ENCODE measurements at places on chromosomes 5 and 9.

DNA sequence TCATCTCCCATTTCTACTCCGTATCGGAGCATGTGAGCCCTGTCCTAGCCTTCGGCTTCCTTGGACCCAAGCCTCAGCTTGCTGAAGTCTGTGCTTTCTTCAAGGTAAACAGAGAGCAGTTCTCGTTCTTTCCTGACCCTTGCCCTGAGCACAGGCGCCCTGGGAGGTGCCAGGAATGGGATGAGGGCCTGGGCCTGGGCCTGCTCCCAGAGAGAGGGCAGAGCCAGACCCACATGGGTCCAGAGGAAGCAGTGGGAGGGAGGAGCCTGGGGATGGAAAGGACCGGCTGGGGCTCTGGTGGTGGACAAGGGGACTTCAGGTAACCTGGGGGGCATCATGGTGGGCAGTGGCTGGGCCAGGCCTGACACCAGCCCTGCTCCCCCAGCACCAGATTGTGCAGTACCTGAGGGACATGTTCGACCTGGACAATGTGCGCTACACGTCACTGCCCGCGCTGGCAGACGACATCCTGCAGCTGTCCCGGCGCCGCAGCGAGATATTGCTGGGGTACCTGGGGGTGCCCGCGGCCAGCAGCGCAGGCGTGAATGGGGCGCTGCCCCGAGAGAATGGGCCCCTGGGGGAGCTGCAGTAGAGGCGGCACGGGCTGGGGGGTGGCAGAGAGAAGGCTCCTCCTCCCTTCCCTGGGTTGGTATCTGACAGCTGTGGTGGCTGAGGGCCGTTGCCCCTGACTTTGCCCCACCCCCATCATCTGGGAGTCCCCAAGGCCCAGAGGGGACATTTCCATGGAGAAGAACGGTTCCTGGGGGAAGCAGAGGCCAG lies 10.9 kb upstream of the DOLPP1 start:
- no peak for DNase-seq

GRCh38 chr9:105475302-105475701 lies 27.5 kb downstream of the FSD1L start:
- peak; percentile 7 for DNase-seq

GRCh38 chr9:109856785-109857184 lies 76.8 kb downstream of the PALM2AKAP2 start:
- DNase-seq = peak; percentile 47

DNA sequence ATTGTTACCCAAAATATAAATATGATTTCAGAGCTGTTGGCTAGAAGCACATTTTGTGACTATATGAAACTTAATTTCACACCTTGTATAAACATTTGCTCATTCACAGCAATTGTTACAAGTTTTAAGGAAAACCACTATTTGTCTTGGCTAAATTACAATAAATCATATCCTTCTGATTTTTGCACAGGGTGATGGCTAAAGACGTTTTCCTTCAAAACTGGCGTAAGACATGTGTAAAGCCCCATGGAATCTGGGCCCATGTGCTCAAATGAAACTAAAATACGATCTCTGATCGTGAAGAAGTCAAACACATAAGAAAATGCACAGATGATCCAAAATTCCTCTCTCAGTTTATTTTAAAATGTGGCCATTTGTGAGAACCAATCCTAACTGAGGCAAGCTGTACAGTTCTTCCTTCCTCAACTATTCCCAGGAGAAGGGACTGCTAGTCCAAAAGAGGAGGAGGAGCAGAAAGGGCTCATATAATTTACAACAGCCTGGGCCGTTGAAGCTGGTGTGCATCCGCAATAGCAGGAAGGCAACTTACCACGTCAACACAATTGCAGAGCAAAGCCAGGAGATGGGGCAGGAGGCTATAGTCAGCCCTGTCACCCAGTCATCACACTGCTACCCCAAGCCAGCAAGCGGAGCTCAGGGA lies 98.4 kb downstream of the MED27 start:
- no peak for DNase-seq

- no peak for DNase-seq
Observed at GRCh38 chr9:124511891-124512805, 4.9 kb upstream of the NR5A1 start.

GRCh38 chr9:137305060-137305797 lies 3.2 kb upstream of the NRARP start:
- peak; percentile 79 for DNase-seq

- no peak for DNase-seq
Observed at GRCh38 chr5:170470275-170470674, 33.5 kb upstream of the KCNIP1 start.

DNA sequence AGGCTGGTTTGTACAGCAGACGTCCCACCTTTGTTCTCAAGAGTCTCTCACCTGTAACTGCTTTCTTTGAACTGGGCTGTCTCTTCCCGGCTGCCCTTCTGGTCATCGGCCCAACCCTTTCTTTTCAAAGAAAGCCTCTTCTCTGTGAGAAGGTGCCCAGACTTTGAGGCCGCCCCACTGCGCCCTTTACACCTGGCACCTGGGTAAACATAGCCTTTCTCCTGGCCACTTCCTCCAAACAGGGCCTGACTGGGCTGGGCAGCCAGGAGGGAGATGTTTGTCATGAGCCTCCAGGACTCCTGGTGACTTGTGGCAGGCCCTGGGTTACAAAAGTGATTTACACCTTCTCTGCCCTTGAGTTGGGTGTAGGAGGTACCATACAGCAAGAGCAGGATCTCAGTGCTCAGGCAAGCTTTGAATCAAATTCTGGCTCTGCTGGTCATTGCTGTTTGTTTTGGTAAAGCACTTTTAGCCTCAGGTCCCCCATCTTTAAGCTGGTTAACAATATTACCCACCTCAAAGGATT lies 127.2 kb upstream of the CXCL14 start:
- no peak for DNase-seq

GRCh38 chr5:55820488-55820887 lies 30.7 kb upstream of the IL31RA start:
- no peak for DNase-seq

- no peak for DNase-seq
Observed at GRCh38 chr9:99137891-99138290, 33.0 kb downstream of the TGFBR1 start.

Data from AG08396 (cell line).